ENCODE measurements at places on chromosomes 5 and 9.

- DNase-seq, result no peak
Observed at GRCh38 chr9:127781806-127782205, 3.3 kb upstream of the SH2D3C start.

GRCh38 chr9:72149231-72149975 lies at the start of gene GDA:
TSS of gene GDA (plus strand) at chr9:72149440. CDS start at chr9:72149560, 120 bp downstream.
- no peak for DNase-seq

DNA sequence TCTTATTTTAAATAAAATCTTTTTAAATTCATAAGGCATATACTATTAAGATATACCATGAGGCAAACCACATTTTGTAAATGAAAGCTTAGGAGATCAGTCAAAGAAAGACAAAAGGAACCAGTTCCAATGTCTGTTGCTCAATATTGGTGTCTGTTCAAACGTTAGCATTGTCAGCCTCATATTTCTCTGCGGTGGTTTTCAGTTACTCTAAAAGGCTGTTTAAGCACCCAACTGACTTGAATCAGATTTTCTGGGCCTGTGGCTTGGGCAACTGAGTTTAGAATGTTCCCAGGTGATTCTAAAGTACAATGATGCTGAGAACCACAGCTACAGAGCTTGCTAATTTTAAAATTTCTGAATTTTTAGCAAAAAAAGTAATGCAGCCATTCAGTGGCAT lies 166.3 kb upstream of the KIF2A start:
- no peak for DNase-seq

DNA sequence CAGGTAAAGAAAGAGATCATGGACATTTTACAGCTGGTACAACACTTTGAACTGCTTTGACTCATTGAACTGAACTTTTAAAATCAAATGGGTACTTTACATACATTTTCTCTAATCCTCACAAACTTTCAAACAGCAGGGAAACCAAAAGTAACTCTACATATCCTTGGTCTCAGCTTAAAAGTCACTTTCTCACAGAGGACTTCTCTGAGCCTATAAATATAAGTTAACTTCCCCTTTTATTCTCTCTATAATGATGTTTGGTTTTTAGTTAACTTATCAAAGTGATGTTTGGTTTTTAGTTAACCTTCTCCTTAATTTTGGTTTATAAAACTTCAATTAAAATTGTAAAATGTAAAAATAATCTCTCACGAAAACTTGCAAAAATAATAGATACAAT lies 209.8 kb downstream of the MCTP1 start:
- no peak for DNase-seq

GRCh38 chr5:177029498-177029897 lies 7.0 kb downstream of the ZNF346 start:
- DNase-seq, result no peak

- no peak for DNase-seq
Observed at GRCh38 chr9:7287065-7287464, 512.5 kb downstream of the DMAC1 start.

DNA sequence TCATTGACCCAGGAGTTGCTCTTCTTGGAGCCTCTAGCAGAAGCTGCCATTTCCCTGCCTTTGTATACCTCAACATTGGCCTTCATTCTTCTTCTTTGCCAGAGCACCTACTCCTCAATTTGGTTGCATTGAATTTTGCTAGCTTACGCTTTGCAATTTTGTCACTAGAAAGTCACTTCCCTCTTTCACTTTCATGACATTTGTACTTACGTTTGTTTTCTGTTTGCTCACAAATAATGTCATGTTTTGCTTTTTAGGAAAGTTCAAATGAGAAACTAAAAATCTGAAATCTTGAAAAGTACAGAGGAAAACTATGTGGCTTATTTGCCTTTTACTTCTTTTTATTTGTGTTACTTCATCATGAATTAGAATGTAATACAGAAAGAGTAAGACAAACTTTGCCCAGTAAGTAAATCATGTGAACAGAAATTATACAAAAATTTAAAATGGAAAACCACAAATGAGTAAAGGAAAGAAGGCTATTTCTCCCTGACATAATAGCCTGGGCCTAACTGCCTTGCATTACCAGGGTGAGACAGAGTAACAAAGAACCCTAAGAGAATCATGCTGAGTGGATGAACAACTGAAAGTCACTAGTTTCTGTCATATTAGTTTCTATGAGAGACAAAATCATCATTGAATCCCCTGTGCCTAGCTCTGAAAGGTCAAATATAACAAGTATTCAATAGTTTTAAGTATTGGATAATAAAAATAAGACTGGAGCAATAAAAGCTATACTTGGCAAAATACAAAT lies 7.4 kb upstream of the IFNA1 start:
- DNase-seq, result no peak

DNA sequence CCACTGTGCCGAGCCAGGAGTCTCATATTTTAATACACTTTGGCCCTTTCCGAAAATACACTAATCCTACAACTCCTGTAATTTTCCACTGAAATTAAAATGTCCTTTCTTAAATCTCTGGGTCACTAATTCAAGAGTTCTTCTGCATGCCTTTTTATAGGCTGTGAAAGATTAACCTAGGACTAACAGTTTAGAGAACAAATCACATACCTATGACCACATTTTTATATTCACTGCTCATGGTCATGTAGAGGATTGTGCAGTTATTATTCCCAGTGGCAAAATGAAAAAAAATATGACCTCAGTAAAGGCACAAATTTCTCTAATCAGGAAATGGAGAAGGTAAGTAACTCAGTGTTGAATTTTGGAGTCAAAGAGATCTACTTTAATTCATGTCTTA lies 33.4 kb downstream of the SLCO4C1 start:
- DNase-seq, result no peak

DNA sequence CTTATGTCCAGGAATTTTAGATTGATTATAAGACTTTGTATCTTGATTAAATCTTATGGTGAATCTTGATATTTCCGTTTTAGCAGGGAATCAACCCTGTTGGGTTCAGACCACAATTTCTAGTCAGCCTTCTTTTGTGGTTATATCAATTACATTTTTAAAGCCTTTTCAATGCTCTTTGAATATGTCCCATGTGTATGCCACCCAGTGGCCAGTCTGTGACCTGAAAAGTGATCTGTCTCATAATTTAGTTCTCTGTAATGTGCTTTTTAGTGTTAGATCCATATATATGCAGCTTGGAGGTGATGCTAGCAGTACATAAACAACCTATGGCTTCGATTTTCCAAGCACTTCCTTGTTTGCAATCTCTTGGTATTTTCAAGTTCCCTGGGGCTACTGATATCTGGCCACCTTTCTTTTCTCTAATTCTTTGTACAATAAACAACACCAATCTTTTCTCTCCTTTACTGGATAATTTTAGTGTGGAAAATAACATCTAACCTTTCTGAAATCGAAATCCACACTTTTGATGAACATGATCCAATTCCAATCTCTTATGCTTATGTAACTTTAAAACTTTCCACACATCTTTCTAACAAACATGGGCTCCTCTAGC lies 28.8 kb downstream of the PDE8B start:
- no peak for DNase-seq

DNA sequence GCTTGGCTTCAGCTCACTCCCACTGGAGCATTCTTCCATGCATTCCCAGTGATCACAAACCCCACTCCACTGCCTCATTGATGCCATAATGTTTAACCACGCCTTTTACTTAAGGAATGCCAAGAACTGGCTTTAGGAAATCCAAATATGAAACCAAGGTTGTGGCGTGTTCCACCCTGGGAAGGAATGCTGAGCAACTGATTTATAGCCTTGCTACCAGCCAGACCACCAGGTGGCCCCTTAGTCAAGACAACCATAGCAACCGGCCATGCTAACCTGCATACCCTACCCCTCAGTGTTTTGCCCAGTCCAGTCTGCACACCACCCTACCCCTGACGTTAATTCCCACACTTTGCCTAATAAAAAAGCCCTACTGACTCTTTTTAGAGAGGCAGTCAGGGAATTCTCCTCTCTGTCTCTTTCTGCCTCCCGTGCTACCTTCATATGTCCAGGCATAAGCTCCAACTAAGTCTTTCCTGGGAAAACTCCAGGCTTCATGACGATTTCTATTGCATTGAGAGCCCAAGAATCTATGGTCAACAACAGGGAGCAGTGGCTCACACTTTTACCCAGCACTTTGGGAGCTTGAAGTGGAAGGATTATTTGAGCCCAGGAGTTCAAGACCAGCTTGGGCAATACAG lies 27.0 kb upstream of the PRRC2B start:
- no peak for DNase-seq

DNA sequence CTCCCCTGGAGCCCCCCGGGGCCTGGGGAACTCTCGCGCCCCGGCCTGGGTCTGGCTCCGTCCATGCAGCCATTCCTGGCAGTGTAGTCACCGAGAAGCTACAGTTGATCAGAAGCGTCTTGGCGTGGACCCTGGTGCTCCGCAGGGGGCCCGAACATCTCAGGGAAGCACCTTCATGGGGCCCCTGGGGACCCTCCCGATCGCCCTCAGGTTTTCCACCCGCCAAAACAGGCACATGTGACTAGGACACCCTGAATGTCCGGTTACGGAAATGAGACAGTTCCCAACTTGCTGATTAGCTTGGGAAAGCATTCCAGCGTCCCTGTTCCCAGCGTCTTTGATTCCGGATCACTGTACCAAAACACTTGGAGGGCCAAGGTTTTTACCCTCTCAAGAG lies 472 bp downstream of the FBXO4 start:
- peak; percentile 24 for DNase-seq

DNA sequence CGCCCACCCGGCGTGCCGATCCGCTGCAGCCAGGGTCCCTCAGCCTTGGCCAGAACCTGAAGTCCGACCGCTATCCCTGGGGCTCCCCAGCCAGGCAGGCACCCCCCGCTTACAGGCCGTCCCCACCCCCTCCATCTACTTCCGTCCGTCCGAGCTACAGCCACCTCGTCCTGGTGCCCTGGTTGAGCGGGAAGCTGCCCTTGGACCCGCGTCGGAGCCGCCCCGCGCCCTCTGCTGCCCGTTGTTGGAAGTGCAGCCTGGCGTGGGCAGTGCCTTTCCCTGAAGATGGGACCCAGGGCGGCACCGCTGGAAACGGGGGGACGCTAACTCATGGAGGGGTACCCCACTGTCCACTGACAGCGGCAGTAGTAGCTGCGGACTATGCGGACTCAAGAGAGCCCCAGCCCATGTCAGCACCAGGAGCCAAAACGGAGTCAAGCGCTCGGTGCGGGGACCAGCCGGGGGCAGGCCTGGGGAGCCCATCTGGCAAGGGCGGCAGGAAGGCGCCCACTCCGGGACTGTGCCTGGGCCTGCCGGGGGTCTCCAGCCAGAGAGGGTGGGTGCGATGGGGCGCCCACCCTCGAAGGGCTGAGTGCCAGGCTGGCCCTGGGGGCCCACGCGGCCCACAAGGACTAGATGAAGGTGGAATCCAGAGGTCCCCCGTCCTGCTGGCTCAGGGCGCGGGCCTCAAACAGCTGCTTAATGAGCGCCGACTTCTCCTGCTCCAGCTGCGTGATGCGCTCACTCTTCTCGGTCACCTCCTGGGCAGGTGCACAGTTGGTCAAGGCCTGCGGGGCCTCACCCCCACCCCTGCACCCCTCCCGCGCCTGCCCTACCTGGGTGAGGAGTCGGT lies 6.1 kb downstream of the SAPCD2 start:
- DNase-seq, result peak; percentile 65

GRCh38 chr9:4145482-4145881 lies 154.4 kb downstream of the GLIS3 start:
- no peak for DNase-seq

DNA sequence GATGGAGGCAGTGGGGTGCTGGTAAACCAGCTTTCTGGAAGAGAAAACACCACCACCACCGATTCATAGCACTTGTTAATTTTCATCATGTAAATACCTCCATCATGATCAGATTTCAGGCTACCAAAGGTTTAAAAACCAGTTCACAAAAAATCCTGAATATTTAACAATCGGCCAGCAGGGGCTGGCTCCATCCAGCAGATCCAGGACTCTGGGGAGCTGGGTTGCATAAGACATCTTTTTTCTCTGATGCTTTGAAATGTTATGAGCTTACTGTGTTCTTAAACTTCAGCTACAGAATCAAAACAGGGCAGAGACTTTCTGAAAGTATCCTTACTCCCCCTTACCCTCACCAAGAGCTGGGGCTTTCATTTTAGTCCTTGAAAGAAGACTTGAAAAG lies 14.6 kb upstream of the RNF183 start:
- DNase-seq, result no peak

GRCh38 chr5:20611620-20612019 lies 623.6 kb upstream of the CDH18 start:
- no peak for DNase-seq

GRCh38 chr9:21579247-21579671 lies 97.1 kb upstream of the IFNE start:
- no peak for DNase-seq

- DNase-seq, result no peak
Observed at GRCh38 chr5:35159370-35159742, 70.9 kb downstream of the PRLR start.

DNA sequence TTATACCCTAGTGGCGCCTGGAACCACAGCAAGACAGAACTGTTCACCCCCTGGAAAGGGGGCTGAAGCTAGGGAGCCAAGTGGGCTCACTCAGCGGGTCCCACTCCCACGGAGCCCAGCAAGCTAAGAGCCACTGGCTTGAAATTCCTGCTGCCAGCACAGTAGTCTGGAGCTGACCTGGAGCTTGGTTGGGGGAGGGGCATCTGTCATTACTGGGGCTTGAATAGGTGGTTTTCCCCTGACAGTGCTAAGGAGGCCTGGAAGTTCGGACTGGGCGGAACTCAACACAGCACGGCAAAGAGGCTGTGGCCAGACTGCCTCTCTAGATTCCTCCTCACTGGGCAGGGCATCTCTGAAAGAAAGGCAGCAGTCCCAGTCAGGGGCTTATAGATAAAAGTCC lies 19.5 kb downstream of the BTNL3 start:
- peak; percentile 0 for DNase-seq

- DNase-seq, result no peak
Observed at GRCh38 chr9:545480-545879, 296.0 kb upstream of the DMRT1 start.

- DNase-seq, result no peak
Observed at GRCh38 chr5:14956423-14957046, 85.0 kb upstream of the ANKH start.

DNA sequence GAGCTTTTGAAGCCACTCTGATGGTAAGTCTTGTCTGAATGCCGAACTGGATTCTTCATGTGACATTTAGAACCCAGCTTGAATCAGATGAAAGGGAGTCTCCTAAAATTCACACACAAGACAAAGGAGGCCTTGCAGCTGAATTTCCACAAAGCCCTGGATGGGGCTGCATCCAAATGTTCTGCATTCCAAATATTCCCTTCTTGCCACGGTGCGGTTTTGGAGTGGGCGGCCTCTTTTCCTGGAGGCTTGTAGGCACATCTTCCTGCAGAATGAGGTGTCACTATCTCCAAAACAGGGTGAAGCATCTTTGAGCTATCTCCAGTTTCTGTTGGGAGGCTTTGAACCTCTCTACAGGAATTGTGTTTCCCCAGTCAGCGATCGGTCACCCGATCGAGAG lies 342.7 kb downstream of the ARHGEF28 start:
- no peak for DNase-seq

All from hematopoietic multipotent progenitor cell treated with erythropoietin and hydrocortisone succinate and interleukin-3 and kit ligand, for 15 days (in vitro differentiated cells).